T-helper 17 cell (primary cell): ENCODE measurements at places on chromosomes 16 and 17. TPM values are rescaled to one million over a fixed set of nuclear protein-coding genes. Genes with fewer than 3 reads are reported as not detected.

PRPSAP1 gene
- total RNA-seq = 19.4 TPM

CHP2 gene
- total RNA-seq = not detected

GLIS2 gene
- 0.29 TPM for total RNA-seq

RAMP2 gene
- not detected for total RNA-seq

TBC1D28 gene
- not detected for total RNA-seq

GALR2 gene
- 0.55 TPM for total RNA-seq

SLC47A2 gene
- not detected for total RNA-seq

C16orf74 gene
- 4.6 TPM for total RNA-seq

GRCh38 chr17:42617956-42618431 is 8.5 kb downstream of the TUBG1 start:
- DNase-seq = no peak

GRCh38 chr17:66301367-66301863 is 998 bp upstream of the PRKCA start:
- no peak for DNase-seq

GRCh38 chr16:50302472-50303005 is 36.2 kb downstream of the ADCY7 start:
- DNase-seq = no peak

GRCh38 chr17:38852771-38853291 is 690 bp downstream of the RPL23 start:
- DNase-seq = no peak

GRCh38 chr17:59666235-59666634 is 41.0 kb downstream of the PTRH2 start:
- DNase-seq = no peak

DNA sequence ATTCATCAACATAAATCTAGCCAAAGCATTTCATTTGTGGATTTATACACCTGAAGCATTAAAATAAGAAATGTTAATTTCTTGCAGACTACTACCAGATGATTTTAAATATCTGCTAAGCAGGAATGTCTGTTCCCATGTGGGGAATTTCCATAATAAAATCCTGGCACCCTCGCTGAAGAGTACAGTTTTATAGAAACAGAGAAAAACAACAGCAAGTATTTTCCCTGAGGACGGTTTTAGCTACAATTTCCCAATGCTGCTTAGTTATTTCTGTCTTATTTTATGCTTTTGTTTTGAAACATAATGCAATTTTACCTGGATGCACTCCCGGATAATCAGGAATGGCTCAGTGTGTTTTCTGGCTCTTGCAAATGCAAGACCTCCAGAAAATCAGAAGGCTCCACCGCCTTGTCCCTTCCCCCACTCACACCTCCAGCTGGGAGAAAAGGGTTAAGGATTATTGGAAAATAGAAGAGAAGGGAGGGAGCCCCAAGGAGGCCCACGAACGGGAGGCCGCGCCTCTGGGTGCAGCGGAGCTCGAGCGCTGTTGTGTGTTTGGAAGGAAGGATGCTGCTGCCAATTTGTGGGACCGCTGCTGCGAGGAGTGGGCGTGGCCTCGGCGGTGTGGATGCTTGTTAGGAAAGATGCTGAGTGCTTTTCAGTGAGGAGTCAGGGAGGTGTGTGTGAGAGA is at the start of gene CNTNAP4:
CNTNAP4 (plus strand) TSS at position 657 of the 694 bp plus-strand sequence. CDS start 262 bp downstream, outside the sequence.
- no peak for DNase-seq

GRCh38 chr17:21375757-21376080 is 438 bp upstream of the KCNJ12 start:
- no peak for DNase-seq

GRCh38 chr16:85249418-85250146 is 137.3 kb upstream of the CIBAR2 start:
- DNase-seq = no peak
